ENCODE measurements at places on chromosomes 1 and 21. TPM values are rescaled to one million over a fixed set of nuclear protein-coding genes. Genes with fewer than 3 reads are reported as not detected.

Gene RASAL2
- 17.9 TPM for total RNA-seq

Gene TIE1
- 12.3 TPM for total RNA-seq

Gene CADM3
- not detected for total RNA-seq

Gene PRAMEF12
- total RNA-seq: not detected

Gene GBP6
- not detected for total RNA-seq

Gene NID1
- 49.8 TPM for total RNA-seq

Gene CLDN17
- not detected for total RNA-seq

Gene SEC16B
- 4.1 TPM for total RNA-seq

Gene KCNJ9
- 0.06 TPM for total RNA-seq

Gene ST6GALNAC5
- 1.1 TPM for total RNA-seq

Gene RIT1
- 61.7 TPM for total RNA-seq

Gene KRTAP10-5
- total RNA-seq: not detected

Gene KAZN
- total RNA-seq: 5.3 TPM

Measured in aortic smooth muscle cell (primary cell).